G401 (cell line): ENCODE measurements at places on chromosomes 5 and 9. TPM values are rescaled to one million over a fixed set of nuclear protein-coding genes. Genes with fewer than 3 reads are reported as not detected.
A peak's percentile ranks its signal among the peaks of the same experiment; 100 is the strongest.

DNA sequence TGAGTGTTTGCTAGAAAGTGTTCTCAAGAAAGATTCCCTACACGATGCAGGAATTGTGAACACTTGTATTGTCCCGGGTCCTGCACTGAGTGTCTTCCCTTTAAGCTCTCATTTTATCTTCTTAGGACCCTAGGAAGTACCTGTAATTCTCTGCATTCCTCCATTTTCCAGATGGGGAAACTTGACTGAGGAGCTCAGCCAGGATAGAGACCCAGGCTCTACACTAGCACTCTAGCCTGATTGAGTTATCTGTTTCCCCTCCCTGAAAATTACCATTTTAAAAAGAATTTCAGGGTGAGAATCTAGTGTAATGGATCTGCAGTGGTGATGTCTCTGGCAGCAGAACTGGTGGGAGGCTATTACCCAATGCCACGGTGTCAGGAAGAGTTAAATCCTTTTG, 453.9 kb downstream of the KDM4C start:
- DNase-seq = no peak

DNA sequence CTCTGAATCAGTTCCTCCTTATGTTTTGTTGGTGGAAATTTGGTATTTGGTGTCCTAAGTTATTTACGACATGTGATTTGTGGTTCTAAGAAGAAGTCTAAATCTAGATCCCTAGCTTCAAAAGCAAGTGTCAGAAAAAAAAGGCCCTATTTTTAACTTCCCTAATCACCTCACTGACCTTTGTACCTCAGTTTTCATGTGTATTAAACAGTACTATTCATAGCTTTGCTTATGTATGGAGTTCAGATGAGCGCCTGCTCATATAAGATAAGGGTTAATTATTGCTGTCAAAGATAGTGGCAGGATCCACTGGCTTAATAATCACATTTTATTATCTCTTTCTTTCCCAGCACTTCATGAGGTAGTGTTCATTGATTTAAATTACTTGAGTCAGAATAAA, 318.2 kb downstream of the PARP8 start:
- no peak for DNase-seq

DNA sequence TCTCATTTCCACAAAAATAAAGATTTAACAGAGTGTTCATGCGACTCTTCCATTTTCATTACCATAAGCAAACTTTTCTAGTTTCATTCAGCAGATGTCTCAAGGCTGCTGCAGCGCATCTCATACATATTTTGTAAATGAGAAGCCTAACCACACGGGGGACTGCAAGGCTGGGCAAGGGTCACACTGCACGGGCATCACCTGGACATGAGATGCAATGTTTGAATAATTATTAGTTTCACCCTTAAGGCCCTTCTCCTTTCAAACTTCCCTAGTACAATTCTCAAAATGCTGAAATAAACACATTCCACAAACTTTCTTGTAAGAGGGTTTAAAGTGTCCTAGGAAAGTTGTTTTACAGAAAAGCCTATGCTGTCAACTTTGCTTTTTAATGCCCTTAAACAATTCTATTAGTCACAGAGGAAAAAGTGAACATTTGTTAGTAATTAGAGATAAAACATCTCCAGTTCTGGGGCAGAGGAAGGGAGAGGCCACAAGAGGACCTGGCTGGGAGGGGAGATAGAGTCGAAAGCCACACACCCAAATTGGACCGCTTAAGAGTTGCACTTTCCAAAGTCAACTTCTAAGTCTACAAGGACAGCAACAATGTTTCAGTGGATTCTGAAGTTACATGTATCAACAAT, 1.3 kb downstream of the DENND1A start:
- DNase-seq = peak; percentile 3

Gene IL5
- not detected in 2 replicates for total RNA-seq

- no peak for DNase-seq
These were observed 67.9 kb upstream of the TNFSF8 start for GRCh38 chr9:114998326-114998725.

- DNase-seq = no peak
These were observed 70.3 kb downstream of the DAB2IP start for GRCh38 chr9:121721770-121722169.

Gene NACC2
- total RNA-seq = 12.8 and 13.9 TPM in 2 replicates

- no peak for DNase-seq
These were observed 58.9 kb upstream of the ORM1 start for GRCh38 chr9:114263853-114264510.

Gene SCGB3A2
- not detected in 2 replicates for total RNA-seq

Gene RGMB
- total RNA-seq = 0.49 and 1.2 TPM in 2 replicates

GRCh38 chr5:162243651-162244050, 176.1 kb downstream of the GABRG2 start:
- no peak for DNase-seq

Gene FOXI1
- not detected in 2 replicates for total RNA-seq

DNA sequence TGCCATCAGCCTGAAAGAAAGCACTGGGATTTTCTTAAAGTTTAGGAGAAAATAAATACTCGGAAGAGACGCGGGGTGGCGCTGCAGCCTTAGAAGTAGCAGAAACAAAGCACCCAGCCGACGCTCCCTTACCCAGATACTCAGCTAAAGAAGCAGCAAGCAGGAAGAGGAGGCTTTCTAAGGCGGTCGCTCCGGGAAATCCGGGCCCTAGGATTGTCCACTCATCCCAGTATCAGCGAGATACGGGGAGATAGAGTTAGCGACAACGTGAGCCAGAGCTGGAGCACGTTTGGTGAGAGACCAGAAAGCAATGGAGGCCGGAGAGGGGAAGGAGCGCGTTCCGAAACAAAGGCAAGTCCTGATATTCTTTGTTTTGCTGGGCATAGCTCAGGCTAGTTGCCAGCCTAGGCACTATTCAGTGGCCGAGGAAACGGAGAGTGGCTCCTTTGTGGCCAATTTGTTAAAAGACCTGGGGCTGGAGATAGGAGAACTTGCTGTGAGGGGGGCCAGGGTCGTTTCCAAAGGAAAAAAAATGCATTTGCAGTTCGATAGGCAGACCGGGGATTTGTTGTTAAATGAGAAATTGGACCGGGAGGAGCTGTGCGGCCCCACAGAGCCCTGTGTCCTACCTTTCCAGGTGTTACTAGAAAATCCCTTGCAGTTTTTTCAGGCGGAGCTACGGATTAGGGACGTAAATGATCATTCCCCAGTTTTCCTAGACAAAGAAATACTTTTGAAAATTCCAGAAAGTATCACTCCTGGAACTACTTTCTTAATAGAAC, at the start of gene PCDHB2:
Gene PCDHB2 (plus strand): TSS at position 135 of the 782 bp plus-strand sequence. CDS start 176 bp downstream, at position 311.
- DNase-seq = peak; percentile 78

- peak; percentile 75 for DNase-seq
These were observed 43.2 kb upstream of the BRINP1 start for GRCh38 chr9:119412399-119412798.

GRCh38 chr5:132193165-132193694, 34.4 kb downstream of the P4HA2 start:
- DNase-seq = no peak

Gene SLC35A4
- total RNA-seq = 24.4 and 44.6 TPM in 2 replicates

Gene SPATA6L
- total RNA-seq = 0.34 and 0.80 TPM in 2 replicates

Gene ECM2
- total RNA-seq = not detected in 2 replicates

DNA sequence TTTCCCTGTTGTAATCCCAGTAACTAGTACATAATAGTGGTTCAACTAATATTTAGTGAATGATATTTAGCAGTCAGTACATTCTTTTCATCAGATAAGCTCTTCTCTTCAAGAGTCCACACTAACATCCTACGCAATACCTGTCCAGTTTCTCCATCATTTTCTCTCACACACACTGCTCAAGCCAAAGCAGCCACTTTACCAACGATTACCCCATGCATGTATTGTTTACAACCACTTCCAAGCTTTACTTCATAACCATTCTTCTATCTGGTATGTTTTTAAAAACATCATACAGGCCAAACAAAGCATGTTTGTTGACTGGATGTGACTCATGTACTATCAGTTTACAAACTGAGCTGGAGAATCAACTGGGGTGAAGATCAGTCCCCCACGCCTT, 7.3 kb downstream of the UBTD2 start:
- DNase-seq = peak; percentile 23

Gene PCDHGA7
- not detected in 2 replicates for total RNA-seq

DNA sequence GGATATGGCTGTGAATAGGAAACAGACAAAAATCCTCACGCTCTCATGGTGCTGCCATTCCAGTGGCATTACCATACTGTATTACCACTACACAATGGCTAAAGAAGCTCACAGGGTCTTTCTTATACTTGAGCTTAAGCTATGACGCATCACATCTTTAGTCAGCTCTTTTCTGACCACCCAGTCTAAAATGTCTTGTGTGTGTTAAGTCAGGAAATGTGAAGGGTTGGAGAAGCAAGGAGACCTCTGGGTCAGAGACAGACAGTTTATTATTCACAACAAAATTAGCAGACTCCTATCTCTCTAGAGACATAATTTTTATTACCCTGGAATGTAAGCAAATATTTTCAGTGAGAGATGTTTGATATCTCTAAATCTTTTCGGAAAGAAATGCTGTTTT, 1583.2 kb upstream of the WWC1 start:
- DNase-seq = no peak

Gene CCDC152
- not detected in 2 replicates for total RNA-seq

DNA sequence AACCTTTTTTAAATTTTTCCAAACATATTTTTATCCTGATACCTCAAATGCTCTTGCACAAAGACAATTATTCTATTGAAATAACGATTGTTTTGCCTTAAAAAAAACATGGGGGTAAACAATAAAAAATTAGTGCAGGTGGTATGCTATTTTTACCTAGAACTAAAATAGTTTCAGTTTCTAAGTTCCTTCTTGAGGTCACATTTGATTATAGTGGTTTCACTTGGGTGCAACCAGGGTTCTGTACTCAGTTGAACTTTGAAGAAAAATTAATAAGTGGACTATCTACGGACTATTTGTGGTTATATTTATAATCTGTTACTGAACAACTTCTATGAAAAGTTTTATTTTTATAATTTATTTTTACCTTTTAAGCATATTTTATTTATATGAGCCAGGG, 387.1 kb upstream of the IZUMO3 start:
- DNase-seq = no peak

GRCh38 chr5:102701748-102702147, 53.4 kb upstream of the PAM start:
- no peak for DNase-seq

Gene POLR3G
- total RNA-seq = 2.8 and 16.3 TPM in 2 replicates

DNA sequence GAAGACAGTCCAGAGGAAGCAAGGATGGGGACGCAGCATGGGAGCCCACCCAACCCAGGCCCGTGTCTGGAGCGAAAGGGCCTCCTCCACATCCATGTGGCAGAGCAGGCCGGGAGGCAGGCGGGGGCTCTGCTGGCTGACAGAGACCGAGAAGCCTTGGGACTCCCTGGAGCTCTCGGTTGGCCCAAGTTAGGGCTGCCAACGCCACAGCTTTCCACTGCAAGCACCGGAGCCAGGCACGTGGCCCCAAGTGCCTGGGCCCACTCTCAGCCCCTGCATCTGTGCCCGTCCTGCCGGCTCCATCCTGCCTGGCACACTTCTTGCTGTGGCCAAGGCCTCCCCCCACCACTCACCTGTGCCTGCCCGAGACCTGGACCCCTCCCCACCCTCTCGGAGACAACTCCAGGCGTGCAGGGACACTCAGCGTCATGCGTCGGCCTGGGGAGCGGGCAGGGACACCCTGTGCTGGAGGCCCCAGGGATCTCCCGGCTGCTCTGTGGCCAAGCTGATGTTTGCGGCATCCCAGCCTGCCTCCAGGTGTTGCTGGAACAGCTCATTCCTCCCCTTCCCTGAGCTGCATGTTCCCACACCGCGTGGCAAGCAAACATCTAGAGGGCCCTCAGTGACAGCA, 31.5 kb downstream of the SLC6A3 start:
- no peak for DNase-seq

Gene VCAN
- 11.9 and 27.1 TPM in 2 replicates for total RNA-seq

Gene PCDHB5
- not detected in 2 replicates for total RNA-seq

Gene PTGER4
- 0.37 TPM in 1 of 2 replicates, not detected in the other for total RNA-seq

DNA sequence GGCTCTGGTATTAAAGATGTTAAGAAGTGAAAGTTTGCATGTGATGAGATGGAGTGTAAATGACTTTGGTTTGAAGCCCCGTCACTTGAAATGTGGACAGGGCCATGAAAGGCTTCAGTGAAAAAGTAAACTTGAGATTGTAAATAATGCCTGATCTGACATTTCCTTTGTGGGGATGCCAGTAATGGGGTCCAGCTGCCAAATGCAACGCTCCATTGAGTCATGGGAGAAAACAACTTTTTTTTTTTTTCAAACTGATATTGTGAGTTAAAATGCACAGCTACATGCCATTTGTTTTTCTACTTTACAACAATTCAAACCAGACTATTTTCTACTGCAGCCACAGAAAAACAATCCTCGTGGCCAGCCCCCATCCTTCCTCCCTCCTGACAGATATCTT, 327.0 kb upstream of the TNC start:
- DNase-seq = no peak

GRCh38 chr5:32585122-32585445, 273 bp upstream of the SUB1 start:
- DNase-seq = no peak

DNA sequence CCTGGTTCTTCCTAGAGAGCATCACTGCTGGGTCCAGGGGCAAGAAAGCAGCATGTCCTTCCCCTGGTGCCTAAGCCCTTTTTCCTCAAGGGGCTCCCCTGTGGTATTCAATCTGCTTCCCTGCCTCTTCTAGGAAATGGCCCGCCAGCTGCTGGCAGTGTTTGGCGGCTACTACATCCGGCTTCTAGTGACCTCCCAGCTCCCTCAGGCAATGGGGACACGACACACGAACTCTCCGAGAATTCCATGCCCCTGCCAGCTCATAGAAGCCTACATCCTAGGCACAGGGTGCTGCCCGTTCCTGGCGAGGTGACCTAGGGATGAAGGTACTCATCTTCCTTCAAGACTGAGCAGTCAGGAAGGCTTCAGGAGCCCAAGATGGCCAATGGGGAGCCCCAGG, 14.6 kb downstream of the TEX53 start:
- no peak for DNase-seq

DNA sequence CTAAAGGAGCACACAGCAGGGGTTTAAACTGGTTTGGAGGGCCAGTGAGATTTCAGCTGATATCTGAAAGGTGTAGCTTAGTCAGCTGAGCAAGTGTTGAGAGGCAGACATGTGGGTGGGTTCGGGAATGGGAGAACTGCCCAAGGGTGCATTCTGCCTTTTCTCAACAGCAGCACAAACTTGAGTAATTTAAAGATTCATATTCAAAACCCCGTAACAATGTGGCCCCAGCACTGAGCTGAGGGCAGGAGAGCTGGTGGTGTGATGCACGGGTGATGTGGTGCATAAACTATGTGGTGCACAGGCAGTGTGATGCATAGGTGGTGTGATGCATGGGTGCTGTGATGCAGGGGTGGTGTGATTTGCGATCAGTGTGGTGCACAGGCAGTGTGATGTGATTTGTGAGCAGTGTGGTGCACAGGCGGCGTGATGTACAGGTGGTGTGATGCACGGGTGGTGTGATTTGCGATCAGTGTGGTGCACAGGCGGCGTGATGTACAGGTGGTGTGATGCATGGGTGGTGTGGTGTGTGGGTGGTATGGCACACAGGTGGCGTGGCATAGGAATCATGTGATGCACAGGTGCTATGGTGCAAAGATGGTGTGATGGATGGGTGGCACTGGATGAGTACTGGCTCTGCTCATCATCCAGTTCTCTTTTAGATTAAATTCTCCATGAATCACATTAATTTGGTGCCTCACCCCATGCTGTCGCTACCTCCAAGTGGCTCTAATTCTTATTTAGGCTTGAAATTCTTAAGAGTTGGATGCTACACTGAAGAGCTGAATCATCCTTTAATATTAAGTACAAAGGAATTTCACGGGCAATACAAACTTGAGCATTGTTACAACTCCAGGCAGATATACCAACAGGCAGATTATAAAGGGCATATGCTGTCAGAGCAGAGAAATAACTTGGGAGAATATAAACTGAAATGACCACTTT, 53.6 kb downstream of the DAP start:
- no peak for DNase-seq

Gene DPYSL3
- 0.58 TPM in 1 of 2 replicates, not detected in the other for total RNA-seq

Gene PDE8B
- 0.68 and 5.6 TPM in 2 replicates for total RNA-seq

Gene SLC27A4
- 48.7 and 49.0 TPM in 2 replicates for total RNA-seq
